ENCODE measurements at places on chromosomes 2 and 18.

GRCh38 chr2:18950361-18950851, 361.0 kb upstream of the NT5C1B start:
- DNase-seq: no peak

- DNase-seq: no peak
These were observed 333.1 kb downstream of the DYSF start for GRCh38 chr2:71786291-71787107.

- DNase-seq: no peak
These were observed 131.2 kb upstream of the CYP1B1 start for GRCh38 chr2:38207168-38207567.

DNA sequence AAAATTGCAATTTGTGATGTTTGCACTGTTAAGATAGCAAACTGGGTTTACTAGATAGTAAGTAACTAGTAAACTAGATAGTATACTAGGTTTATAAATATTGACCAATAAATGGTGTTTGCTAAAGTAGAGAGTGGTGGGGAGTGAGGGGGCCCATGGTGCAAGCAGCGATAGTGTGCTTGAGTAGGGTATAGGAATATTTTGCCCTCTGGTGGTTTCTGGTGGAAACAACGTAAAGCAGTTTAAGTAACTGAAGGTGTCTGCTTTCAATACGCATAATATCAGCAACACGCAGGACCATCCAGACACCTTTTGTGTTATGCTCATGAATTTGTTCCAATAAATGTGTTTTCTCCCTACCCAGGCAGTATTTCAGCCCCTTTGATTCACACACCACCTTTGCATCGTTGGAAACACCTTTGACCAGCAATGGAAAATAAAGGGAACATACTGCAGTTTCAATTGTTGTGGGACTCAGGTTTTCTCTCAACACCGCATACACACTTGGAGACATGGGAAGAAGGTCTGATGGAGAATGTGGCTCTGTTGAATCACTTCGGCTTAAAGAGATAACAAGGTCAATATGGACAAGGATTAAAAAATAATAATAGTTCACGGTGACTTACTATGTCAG, 16.7 kb upstream of the STAT1 start:
- DNase-seq: no peak

GRCh38 chr2:149093579-149093978, 55.1 kb downstream of the LYPD6B start:
- DNase-seq: no peak

DNA sequence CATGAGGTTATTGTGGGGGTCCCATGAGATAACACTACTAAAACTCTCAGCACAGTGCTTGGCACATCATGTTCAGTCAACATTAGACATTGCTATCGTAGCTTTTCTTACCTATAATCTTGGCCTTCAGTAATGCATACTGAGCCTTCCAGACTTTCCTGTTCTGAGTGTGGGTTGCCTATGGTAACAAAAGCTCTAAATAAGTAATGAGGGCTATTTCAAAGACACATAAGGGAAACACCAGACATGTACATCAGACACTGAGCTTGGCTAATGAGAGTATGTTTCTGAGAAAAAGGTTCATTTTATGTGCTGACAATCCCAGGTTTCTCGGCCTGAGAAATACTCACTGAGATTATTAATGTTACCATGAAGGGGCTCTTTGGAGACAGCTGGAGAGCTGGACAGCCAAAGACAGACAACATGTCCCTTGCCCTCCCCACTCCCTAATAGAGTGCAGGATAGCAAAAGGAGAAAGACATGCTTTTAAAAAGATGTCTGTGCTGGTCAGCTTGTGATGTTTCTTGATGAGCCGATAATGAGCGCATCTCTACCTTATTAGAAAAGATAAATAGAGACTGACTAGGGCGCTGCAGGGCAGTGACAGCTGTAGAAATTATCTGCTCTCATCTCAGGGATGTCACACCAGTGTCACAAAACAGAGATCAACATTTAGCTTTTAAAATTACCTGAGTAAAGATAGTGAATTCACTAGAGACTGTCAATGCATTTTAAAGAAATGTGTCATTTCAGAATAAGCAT, 25.4 kb downstream of the POLE4 start:
- no peak for DNase-seq

GRCh38 chr2:19225931-19226330, 132.5 kb downstream of the OSR1 start:
- DNase-seq: no peak

GRCh38 chr2:214139630-214140284, 271.1 kb upstream of the VWC2L start:
- no peak for DNase-seq

DNA sequence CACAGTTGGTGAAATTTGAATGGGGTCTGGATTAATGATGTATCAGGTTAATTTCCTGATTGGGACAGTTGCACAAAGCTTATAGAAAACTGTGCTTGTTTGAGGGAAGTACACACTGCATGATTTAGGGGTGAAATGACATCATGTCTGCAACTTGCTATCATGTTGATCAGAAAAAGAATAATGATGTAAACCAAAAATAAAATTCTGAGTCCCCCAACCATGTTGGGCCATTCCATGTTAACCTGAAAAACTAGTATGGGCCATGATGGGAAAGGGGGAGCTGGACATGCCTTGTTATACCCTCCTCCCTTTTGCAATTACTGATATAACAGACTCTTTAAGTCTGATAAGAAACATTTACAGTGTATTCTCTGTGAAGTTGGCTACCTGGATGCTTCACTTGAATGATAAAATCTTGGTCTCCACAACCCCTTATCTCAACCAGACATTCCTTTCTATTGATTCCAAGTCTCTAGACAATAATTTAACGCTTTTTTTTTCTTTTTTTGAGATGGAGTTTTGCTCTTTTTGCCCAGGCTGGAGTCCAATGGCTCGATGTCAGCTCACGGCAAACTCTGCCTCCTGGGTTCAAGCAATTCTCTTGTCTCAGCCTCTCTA, 4.2 kb upstream of the INO80B start:
- DNase-seq: no peak

DNA sequence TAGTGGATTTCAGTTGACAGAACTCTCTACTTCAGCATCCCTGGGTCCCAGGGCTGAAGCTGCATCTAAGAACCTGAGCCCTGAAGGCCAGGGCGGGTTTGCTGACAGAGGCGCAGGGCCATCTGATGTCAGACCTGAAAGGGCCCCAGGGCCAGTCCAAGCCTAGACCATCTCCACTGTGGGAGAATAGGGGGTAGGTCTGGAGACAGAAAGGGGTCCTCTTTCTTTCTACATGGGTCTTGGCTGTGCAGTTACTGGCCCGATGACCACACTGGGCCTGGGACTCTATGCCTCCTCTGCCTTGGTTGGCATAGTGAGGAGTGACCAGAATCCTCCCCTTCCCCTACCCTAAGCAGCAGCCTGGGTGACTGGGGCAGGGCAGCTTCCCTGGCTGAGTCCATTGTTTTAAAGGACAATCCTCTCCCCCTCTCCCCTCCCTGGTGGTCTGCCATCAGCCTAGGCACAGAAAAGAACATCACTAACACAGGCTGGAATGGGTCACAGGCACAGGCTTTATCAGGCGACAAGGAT, 34.5 kb downstream of the HS1BP3 start:
- DNase-seq: no peak

DNA sequence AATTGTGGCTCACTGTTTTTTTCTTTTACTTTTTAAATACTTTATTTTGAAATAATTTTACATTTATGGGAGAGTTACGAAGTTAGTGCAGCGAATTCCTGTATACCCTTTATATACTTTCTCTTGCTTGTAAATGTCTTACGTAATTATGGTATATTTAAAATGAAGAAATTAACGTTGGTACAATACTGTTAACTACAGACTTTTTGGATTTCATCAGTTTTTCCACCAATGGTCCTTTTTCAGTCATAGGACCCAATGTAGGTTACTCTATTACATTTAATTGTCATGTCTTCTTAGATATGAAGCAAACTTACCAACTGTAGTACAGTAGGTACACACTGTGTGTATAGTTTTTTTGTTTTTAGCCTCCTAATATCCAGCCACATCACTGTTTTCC, 76.3 kb downstream of the BOLA3 start:
- no peak for DNase-seq

- DNase-seq: no peak
These were observed 380.6 kb downstream of the TSN start for GRCh38 chr2:122136056-122136455.

GRCh38 chr2:233470839-233471238, 95.7 kb downstream of the USP40 start:
- DNase-seq: no peak

GRCh38 chr2:159683817-159684216, 28.5 kb upstream of the MARCHF7 start:
- no peak for DNase-seq

DNA sequence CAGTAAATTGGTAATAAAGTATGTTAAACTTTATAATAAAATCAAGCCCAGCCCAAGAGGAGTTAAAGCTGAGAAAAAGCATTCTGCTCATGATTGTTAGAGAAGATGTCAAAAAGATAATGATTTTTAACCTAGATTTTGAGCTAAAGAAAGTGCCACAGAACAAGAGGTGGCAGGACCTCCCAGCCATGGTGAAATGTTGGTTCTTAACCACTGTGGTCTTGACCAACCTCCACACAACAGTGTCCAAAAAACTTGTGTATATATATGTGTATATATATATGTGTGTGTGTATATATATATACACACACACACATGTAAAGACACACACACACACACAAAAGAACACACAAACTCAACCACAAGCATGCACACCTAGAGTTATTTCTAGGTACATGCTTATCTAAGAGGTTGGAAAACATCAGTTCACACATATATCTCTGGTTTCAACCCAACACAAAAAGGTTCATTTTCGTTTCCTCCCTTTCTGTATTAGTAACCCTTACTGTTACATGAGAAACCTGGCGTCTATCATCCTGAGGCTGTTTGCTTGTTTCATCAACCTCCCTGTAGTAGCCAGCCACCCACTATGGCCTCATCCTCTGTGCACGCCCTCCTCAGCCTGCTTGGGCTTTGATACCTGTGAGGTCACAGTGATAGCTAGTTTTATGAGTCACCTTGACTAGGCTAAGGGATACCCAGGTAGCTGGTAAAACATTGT, 631.8 kb upstream of the ID2 start:
- DNase-seq: no peak

DNA sequence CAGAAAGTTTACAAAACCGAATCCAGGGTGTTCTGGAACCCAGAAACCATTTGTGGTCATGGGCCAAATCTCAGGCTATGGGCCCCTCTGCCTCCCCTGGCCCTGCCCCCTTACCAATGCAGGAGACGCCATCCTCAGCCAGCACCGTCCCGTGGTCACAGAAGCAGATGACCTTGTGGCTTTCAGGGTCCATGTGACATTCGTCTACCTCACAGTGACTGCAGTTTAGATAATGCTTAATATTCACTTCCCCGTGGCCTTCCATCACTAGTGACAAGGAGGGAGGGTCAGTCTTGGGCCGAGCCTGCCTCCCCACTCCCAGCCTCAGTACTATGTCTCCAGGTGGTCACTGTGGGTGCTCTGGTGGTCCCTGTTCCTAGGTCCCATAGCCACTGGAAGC, 111.6 kb downstream of the CLIP4 start:
- DNase-seq: no peak

GRCh38 chr2:98547092-98547790, 61.1 kb downstream of the COA5 start:
- no peak for DNase-seq

- DNase-seq: no peak
These were observed 28.5 kb upstream of the NOSTRIN start for GRCh38 chr2:168773719-168774521.

DNA sequence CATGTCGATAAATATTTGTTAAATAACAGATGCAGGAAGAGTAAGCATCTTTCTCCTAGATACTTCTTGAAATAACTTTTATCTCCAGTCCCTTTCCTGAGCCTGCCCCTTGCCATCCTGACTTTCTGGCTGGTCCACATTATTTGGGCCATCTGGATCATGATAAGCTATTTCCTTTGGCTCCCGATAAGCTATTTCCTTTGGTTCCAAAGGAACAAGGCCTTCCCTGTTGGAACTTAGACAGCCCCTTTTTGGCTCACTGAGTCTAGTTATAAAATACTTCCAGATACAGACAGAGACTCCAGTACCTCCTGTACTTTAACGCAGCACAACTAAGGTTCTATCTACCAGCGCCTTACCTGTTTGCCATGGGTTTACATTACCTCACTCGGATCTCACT, 205.3 kb upstream of the CCDC150 start:
- DNase-seq: no peak

GRCh38 chr2:169324581-169325260, 37.6 kb downstream of the LRP2 start:
- DNase-seq: no peak

DNA sequence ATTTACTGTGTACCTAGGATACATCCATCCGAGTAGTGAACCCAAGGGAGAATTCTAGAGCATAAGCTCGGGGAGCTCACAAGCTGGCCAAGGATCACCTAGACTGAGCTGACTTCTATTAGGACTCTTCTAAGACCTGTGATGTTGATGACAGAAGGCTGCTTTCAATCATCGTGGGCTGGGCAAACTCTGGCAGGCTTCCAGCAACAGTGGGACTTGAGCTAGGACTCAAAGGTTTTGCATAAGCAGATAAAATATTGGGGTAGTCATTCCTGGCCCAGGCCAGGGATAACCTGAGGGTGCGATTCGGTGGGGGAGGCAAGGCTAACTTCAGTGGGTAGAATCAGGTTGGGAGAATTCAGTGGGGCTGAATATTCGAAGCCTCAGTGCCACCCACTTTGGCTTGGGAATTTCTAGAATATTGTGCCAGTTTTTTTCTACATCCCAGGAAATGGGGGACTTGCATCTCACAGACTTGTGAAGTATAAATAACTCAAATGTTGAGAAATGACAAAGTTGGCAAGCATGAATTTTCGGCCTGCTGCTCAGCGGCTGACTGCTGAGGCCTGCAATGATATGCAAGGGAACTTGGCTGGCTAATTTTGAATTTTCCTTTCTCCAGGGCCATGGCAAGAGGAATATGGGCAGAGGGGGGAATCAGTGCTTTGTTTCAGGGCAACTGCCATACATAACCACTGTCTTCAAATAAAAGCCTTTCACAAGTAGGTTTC, 274.3 kb downstream of the PRKCE start:
- DNase-seq: no peak

DNA sequence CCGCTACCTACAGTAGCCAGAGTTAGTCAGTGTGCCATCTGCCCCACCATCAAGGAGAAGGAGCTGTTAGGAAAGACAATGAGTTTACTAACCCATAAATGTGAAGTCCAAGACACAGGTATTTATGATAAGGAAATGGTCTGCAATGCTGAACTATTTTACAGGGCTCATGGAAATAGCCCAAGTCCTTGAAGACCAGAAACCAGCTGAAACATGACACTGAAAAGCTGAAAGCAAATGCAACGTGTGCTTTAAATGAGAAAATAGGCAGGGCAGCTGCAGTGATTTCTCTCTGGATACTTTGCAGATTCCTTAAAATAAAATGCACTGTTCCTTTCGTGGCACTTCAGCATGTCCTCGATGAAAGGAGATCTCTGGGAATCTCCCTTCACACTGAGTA, 256.4 kb upstream of the TCF4 start:
- no peak for DNase-seq

DNA sequence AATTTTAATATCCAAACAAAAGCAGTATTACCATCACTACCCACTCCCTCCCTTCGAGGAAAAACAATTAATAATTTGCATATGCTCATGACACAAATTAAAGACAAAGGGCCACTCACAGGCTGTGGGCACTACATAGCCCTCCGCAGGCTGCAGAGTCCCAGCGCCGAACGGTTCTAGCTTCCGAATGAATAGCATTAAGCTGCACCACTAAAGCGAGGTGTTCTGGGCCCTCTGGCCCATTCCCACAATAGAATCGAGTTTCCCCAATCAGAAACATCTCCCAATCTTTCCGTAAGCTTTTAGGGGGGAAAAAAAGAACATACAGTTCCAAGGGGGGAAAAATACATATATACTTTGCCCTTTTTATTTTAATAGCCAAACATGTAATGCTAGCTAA, 14.5 kb upstream of the SIX3 start:
- DNase-seq: no peak
